Colonic mucosa (tissue), 4 donors: ENCODE measurements at places on chromosomes 7 and 10. TPM values are rescaled to one million over a fixed set of nuclear protein-coding genes. Genes with fewer than 3 reads are reported as not detected.

- H3K27ac ChIP-seq = no peak overlapping the region
- no peak overlapping the region for H3K4me3 ChIP-seq
- H3K4me1 ChIP-seq = no peaks in the 10 kb centered on the region
- no peaks in the 10 kb centered on the region for H3K27me3 ChIP-seq
Measured at GRCh38 chr10:62511656-62512055, 137.5 kb downstream of the ZNF365 start.

- no peak overlapping the region for H3K4me3 ChIP-seq
- no peaks in the 10 kb centered on the region for H3K27me3 ChIP-seq
Measured at GRCh38 chr10:16995867-16996529, 133.6 kb downstream of the CUBN start.

GRCh38 chr10:132196178-132197113, 9.7 kb downstream of the DPYSL4 start:
- H3K27ac ChIP-seq = no peak overlapping the region
- no peaks in the 10 kb centered on the region for H3K4me1 ChIP-seq
- DNase-seq = no peak
- no peak overlapping the region for H3K4me3 ChIP-seq
- no peaks in the 10 kb centered on the region for H3K36me3 ChIP-seq

GRCh38 chr7:7970237-7970530, 1.6 kb downstream of the GLCCI1 start:
- no peak for DNase-seq
- no peaks in the 10 kb centered on the region for H3K27me3 ChIP-seq
- no peaks in the 10 kb centered on the region for H3K36me3 ChIP-seq
- peak overlapping the region; percentile 68 for H3K27ac ChIP-seq

ADAMTS14 gene
- 1.5 TPM for total RNA-seq

PKD2L1 gene
- total RNA-seq = 0.52 TPM
